ENCODE measurements at places on chromosomes 12 and 14.

- DNase-seq, result no peak
Measured at GRCh38 chr12:26809611-26810285, 23.2 kb downstream of the ITPR2 start.

- no peak for DNase-seq
Measured at GRCh38 chr14:87908550-87908949, 84.4 kb downstream of the GALC start.

- no peak for DNase-seq
Measured at GRCh38 chr14:50835280-50835679, 4.3 kb upstream of the NIN start.

GRCh38 chr14:54446161-54446693 is 5.1 kb upstream of the CNIH1 start:
- no peak for DNase-seq

DNA sequence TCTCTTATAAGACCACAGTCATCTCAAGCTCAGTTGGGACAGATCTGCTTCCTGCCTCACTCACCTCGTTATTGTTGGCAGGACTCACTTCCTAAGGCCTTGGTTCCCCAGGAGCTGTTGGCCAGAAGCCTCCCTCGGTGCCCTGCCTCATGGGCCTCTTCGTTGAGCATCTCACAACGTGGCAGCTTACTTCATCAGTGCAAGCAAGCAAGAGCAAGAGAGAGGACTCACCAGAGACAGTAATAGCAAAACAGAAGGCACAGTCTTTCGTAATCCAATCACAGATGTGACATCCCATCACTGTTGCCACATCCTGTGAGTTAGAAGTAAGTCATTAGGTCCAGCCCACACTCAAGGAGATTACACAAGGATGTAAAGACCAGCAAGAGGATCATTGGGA is 5.1 kb upstream of the NUMB start:
- no peak for DNase-seq

GRCh38 chr12:116331876-116332275 is 54.4 kb upstream of the MED13L start:
- DNase-seq, result no peak
